SW 1271 (cell line): ENCODE measurements at places on chromosomes 2 and 18.

GRCh38 chr2:101135412-101136296 is 15.5 kb downstream of the TBC1D8 start:
- no peak for DNase-seq

- DNase-seq, result no peak
These were observed 27.8 kb downstream of the MBD5 start for GRCh38 chr2:148048475-148049221.

- DNase-seq, result no peak
These were observed 193.9 kb downstream of the ZRANB3 start for GRCh38 chr2:135337071-135337470.

DNA sequence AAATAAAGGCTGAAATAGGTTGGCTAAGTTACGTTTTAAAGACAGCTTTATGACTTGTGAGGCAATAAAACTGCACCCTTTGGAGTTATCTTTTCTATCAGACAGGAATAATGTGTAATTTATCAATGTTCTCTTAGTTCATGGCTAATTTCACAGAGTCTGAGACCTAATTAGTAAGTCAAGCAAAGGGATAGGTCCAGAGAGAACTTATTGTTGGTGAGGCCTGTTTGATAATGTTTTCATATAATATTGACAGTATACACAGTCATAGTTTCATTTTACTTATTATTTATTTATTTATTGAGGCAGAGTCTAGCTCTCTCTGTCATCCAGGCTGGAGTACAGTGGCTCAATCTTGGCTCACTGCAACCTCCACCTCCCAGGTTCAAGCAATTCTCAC is 1.9 kb upstream of the IL36RN start:
- DNase-seq, result no peak

GRCh38 chr2:86764661-86765309 is 25.9 kb downstream of the CD8A start:
- no peak for DNase-seq

DNA sequence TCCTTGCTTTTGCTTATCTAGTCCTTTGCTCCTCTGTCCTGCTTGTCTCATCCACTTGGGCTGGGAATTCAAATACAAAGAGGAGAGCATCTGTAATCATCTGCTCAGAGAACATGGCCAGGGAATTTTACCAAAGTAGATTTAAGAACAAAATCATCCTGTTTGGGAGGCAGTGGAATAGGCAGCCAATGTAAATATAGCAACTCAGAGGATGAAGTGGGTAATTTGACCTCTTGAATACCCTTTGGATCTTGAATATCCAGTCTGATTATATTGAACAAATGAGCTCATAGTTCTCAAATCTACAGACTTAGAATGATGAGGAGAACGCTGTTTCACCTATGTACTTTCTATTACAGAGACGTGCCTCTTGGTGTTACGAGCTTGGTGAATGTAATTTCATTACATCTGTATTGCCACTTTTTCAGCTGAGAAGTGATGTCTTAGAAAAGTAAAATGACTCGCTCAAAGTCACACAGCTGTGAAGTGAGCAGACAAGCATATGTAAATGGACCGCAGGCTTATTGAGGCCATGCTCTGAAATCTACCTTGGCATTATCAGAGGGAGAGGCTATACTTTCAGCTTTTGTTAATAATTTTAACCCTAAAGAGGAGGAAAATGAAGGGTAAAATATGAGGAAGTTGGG is 266.3 kb downstream of the MTX2 start:
- no peak for DNase-seq

- DNase-seq, result no peak
These were observed 6.7 kb downstream of the ASB1 start for GRCh38 chr2:238433300-238433915.

DNA sequence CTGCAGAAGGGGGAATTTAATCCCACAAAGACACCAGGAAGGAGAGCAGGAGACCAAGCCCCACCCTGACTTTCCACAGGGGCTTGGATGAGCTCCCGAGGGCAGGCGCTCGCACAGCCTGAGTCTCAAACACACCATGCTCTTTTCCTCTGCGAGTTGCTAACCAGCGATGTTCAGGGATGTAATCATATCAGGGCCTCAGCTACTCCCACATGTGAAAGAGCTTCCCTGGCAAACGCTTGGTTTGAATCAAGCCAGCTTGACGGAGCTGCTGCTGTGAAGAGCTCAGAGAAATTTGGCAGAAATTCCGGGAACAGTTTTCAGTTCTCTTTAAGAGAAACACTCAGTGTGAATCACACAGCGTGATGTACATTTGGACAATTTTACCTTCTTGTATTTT is 385.8 kb downstream of the GALR1 start:
- no peak for DNase-seq

GRCh38 chr18:60163622-60164021 is 209.0 kb downstream of the MC4R start:
- no peak for DNase-seq

DNA sequence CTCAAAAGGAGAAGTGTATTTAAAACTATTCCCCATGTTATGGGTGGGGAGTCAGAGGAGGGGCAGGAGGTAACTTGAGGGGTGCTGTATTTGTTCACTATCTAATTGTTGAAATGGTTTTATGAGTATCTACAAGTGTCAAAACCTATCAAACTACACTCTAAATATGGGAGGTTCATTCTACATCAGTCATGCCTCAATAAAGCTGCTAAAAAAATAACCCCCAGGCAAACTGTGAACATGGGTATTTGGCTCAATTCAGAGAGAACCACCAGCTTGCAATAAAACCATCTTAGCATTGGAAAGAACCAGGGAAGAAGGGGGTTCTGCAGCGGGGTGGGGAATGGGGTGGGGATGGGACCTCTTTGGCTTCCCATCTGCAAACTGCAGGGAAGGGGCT is 176.0 kb upstream of the SMAD2 start:
- DNase-seq, result no peak

DNA sequence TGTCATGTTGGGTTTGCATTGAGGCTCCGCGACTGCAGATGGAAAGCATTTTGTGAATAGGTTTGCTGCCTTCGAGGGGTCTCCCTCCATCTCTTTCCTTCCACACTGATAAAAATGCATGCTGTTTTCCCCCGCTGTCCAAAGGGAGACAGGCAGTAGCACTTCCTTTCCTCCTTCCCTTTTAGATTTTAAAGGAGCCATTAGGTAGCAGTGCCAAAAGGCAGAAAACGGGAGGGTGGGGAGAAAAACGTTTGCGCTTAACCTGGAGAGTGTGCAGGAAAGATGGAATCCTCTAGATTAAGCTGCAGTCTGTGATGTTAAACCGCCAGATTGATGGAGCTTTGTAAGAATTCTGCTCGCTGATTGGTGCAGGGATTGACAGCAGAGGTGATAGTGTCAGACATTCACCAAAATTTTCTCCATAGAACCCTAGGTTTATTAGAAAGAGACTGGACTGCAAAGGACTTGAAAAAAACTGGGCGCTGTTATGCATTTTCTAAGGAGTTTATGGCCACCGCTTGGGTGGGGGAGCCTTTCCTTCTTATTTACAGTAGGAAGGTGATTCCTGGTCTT is 688 bp downstream of the MAPRE2 start:
- DNase-seq, result no peak

- no peak for DNase-seq
These were observed 25.9 kb upstream of the IMPA2 start for GRCh38 chr18:11955239-11956029.

DNA sequence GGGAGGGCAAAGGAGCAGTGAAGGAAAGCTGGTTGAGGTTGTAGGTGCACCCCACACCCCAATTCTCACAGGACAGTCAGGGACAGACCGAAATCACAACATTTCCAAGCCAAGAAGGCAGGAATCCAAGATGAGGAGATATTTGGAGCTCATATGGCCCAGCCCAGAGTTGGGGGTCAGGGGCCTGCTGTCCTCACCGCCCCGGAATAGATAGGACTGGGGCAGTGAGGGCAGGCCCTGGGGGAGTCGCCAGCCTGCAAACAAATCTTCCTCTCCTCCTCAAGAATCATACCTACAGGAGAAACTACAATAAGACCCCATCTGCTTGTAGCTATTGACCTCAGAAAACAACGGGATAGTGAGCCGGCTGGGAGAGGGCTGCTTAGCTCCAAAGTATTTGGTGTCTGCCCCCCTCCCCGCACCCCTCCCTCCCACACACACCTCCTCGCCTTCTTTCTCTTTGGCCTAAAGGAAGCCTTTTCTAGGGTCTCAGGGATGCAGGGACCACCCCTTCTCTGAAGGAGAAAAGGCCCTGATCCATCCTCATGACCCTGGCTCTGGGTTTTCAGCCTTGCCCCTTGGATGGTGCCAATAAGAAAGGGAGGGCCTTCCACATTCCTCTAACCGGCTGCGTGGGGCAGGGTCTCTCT is 3.8 kb downstream of the EN1 start:
- no peak for DNase-seq

GRCh38 chr2:1509271-1510065 is 96.2 kb downstream of the TPO start:
- DNase-seq, result no peak

- no peak for DNase-seq
These were observed 80.5 kb upstream of the UPP2 start for GRCh38 chr2:158021226-158021625.

DNA sequence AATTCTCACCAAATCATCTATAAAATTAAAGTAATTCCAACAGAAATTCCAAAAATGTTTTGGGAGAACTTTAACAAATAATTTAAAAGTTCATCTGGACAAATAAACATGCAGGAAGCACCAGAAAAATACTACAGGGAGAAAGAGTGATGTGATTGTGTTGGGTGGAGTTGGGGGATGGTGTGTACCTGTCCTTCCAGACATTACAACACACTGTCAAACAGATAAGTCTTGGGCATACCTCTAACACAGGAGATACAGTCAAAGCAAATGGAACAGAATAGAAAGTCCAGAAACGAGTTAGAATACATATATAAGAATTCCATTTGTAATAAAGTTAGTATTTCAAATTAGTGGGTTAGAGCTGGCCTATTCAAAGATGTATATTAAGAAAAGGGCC is 22.6 kb downstream of the METTL8 start:
- DNase-seq, result no peak

DNA sequence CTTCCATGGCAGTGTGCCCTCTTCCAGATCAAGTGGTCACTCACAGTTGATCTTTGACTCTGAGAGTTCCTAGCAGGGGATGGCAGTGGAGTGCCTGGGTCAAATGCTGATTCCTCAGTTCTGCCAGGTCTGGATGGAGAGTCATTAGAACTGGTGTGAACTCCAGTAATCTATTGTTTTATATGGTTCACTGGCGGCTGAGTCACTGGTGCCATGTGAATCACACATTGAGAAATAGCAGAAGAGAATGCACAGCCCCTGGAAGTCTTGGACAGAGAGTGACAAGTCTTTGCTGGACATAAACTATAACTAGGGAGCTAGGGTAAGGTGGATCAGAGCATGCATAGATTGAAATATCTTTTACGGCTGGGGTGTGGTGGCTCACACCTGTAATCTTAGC is 86.9 kb downstream of the EIF2AK3 start:
- DNase-seq, result no peak

DNA sequence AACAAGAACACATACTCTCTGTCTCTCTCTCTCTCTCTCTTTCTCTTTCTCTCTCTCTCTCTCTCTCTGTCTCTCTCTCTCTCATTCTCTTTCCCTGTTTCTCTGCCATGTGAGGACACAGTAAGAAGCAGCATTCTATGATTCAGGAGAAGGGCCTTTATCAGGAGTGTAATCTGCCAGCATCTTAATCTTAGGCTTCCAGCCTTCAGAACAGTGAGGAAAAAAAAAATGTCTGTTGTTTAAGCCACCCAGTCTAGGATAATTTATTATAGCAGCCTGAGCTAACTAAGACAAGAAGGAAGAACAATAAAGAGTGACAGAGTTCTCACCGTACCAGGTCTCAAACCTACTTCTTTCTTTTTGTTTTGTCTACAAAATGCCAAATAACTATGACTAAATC is 399.4 kb downstream of the SOCS6 start:
- no peak for DNase-seq

GRCh38 chr18:46320928-46321711 is 216.9 kb downstream of the HAUS1 start:
- no peak for DNase-seq

- DNase-seq, result no peak
These were observed 206.0 kb upstream of the TNP1 start for GRCh38 chr2:217065695-217066405.

GRCh38 chr18:67216846-67217245 is 299.7 kb downstream of the DSEL start:
- DNase-seq, result no peak

GRCh38 chr2:126154256-126154785 is 501.6 kb upstream of the GYPC start:
- no peak for DNase-seq

DNA sequence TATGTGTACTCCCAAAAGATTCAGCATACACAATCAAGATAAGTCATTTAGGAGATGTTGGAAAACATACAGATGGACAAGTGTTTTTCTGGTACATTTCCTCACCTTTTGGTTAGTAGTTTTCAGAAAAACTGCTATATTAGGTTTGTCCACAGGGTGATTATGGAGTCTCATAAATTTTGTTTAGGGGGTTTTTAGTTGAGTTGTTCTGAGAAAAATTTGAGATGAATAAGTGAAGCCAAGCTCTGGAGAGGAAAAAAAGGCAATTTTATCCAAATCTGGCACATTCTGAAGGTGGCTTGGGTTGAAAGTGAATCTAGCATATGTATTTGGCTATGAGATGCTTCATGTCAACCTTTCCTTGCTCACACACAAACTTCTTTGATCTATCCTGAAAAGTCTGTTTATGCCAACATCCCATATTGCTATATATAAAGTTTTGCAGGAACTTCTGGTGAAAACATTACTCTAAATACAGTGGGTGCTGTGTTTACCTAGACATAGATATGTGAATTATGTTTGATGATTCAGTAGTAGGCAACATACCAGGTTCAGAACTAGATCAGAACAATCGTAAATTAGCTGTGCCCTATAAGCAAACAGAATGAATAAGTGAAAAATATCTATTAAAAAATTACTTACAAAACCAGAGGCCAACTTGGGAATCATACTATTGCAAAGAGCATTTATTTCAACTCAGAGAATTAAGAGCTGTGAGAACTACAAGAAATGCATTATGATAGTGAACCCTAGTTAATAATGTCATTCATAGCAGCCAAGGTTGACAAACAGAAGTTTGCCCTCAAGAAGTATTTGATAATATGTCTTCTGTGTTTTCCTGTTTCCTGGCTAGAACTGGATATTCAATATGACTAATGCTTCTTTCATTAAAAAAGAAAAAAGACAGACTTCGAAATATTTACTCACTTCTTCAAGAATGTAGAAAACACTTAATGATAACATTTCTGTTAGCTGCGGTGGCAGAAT is 552.0 kb downstream of the IRS1 start:
- DNase-seq, result no peak

- no peak for DNase-seq
These were observed 8.5 kb downstream of the HES6 start for GRCh38 chr2:238231251-238231793.

- DNase-seq, result no peak
These were observed 98.7 kb upstream of the DTNB start for GRCh38 chr2:25772078-25772477.

DNA sequence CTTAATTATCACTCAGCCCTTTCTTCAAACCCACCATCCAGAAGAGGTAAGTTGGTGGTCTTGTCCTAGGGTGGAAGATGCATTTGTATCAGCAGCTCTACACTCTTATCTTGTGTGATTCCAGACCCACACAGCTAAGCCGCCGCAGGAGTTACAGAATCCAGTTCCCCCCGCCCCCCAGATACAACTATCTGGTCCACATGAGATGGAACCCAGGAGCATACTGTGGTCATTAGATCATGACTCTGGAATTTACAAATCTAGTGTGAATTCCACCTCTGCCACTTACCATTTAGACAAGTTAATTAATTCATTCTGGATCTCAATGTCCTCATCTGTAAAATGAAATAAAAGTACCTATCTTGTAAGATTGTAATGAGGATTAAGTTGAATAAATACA is 486.4 kb downstream of the BCL11A start:
- no peak for DNase-seq
